ENCODE measurements at places on chromosomes 12 and 14. TPM values are rescaled to one million over a fixed set of nuclear protein-coding genes. Genes with fewer than 3 reads are reported as not detected.

SLIRP gene
- total RNA-seq = 35.9 TPM

- no peaks in the 10 kb centered on the region for H3K27me3 ChIP-seq
- no peak overlapping the region for H3K27ac ChIP-seq
- no peaks in the 10 kb centered on the region for H3K4me1 ChIP-seq
- peaks cover 3% of the 10 kb centered on the region for H3K36me3 ChIP-seq
These were observed 85.8 kb downstream of the KIAA0586 start for GRCh38 chr14:58513272-58513671.

- H3K27me3 ChIP-seq = no peaks in the 10 kb centered on the region
- H3K27ac ChIP-seq = no peak overlapping the region
- no peaks in the 10 kb centered on the region for H3K36me3 ChIP-seq
- H3K4me3 ChIP-seq = no peak overlapping the region
These were observed 378.8 kb upstream of the DCN start for GRCh38 chr12:91561301-91561957.

DNA sequence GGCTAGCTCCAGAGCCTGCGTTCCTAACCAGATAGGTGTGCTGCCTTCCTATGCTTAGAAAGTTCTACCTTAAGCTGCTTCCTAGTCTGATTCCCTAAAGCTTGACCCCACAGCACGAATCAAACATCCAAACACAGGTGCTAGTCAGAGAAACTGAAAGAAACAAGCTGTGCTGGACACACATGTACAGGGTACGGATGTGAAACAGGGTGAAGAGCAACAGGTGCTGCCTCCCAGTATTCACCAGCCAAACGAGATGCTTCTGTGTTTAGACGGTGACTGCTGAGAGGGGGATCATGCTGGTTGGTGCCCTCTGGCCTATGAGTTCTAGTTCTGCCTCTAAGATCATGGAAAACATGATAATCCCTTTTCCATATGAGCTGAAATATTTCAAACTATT, 105.3 kb downstream of the GRIP1 start:
- no peaks in the 10 kb centered on the region for H3K4me1 ChIP-seq
- no peak for DNase-seq
- no peak overlapping the region for H3K4me3 ChIP-seq
- no peaks in the 10 kb centered on the region for H3K36me3 ChIP-seq
- H3K27ac ChIP-seq = no peak overlapping the region

GRCh38 chr12:43884683-43885410, 49.0 kb downstream of the TMEM117 start:
- H3K27ac ChIP-seq = no peak overlapping the region
- H3K27me3 ChIP-seq = no peaks in the 10 kb centered on the region
- no peaks in the 10 kb centered on the region for H3K36me3 ChIP-seq
- H3K4me1 ChIP-seq = no peaks in the 10 kb centered on the region
- no peak overlapping the region for H3K4me3 ChIP-seq

- DNase-seq = no peak
- peaks cover 25% of the 10 kb centered on the region for H3K4me1 ChIP-seq
- H3K27ac ChIP-seq = no peak overlapping the region
- no peak overlapping the region for H3K4me3 ChIP-seq
- H3K27me3 ChIP-seq = no peaks in the 10 kb centered on the region
These were observed 29.0 kb upstream of the SMUG1 start for GRCh38 chr12:54217774-54218241.

COCH gene
- 0.13 TPM for total RNA-seq

DNA sequence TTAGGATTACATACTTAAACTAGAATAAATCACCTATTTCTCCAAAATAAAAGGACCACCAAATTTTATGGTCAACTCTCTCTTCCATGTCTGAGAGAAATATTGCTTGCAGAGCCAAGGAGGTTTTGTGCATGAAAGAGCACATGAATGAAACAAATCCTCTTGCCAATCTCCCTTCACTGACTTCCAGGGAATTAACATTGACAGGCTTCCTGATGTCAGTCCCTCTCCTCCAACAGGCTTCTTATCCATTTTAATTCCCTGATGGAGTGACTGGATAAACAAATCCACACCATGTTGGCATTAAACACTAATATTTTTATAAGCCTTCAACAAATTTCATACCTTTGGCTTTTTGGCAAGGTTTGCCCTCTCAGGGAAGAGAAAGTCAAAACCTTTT, 45.3 kb upstream of the CNTN1 start:
- DNase-seq = no peak
- no peak overlapping the region for H3K27ac ChIP-seq
- no peaks in the 10 kb centered on the region for H3K4me1 ChIP-seq
- no peaks in the 10 kb centered on the region for H3K36me3 ChIP-seq
- H3K27me3 ChIP-seq = no peaks in the 10 kb centered on the region

DNA sequence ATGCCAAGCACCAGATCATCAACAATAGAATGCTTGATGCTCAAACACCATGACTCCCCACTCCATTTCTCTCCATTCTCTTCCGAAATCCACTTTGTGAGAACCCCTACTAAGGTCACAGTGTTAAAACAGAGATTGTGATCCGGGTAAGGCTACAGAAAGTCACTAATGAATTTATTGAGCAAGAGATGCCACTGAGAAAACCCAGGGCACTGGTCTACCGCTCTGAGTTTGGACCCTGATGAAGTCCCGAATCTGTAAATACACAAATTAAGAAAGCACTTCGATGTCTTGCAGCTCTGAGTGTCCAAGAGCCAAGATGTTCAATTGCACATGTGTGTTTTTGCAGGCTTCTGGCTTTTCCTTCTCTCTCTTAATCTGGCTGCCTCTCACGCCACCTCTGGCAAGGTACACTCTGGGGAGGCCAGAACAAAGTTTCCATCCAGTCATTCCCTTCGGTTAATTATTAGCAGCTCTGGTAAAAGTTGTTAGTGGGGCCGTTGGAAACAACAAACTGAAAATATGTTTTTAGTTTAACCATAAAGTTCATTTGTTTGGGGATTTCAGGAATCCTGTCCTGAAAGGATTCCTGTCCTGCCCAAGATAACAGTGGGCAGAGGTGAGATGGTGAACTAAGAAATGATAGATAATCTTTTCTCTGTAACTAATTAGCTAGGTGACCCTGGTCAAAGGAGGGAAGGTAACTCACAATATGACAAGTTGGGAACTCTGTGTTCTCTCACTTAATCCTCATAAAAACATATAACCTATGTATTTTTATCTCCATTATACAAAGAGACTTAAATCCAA, 75.4 kb downstream of the BTG1 start:
- H3K27ac ChIP-seq = no peak overlapping the region
- no peaks in the 10 kb centered on the region for H3K27me3 ChIP-seq
- no peaks in the 10 kb centered on the region for H3K36me3 ChIP-seq
- no peak overlapping the region for H3K4me3 ChIP-seq

SCN8A gene
- 0.34 TPM for total RNA-seq

DNA sequence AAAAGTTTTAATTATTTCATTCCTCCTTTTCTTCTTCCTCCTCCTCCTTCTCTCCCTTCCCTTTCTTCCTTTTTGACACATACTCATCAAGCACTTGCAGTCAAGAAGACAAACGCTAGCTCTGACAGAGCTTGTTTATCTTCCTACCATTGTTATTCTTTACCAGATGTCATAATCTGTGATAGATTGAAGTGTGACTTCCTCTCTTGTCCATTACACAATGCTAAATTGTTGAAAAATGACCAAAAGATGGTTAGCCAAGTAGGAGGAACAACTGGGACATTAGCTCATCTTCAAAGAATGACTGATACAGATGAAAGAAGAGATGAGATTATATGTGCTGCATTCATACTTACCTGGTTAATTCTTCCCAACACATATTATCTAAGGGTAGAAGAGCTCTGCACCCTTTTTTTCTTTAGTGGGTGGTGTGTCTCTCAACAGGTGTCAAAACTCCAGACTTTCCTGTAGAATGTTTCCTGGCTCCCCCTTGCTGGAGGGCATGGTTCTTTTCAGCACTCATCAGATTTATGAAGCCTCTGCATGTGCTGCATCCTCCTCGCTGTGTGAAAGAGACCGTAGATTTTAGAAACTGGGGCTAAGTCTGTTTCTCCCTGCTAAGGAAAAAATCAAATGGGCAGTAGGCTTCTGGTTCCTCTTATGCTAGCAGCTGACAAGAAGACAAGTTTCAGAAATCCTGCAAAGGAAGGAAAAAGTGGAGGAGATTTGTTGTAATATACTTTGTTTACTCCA, 147.1 kb downstream of the TMX1 start:
- no peaks in the 10 kb centered on the region for H3K4me1 ChIP-seq
- H3K36me3 ChIP-seq = no peaks in the 10 kb centered on the region
- no peak for DNase-seq
- H3K27ac ChIP-seq = no peak overlapping the region

RNFT2 gene
- total RNA-seq = 7.4 TPM

GRCh38 chr14:65472189-65472588, 59.7 kb downstream of the FUT8 start:
- H3K27ac ChIP-seq = no peak overlapping the region
- H3K27me3 ChIP-seq = no peaks in the 10 kb centered on the region
- no peak for DNase-seq
- H3K36me3 ChIP-seq = no peaks in the 10 kb centered on the region
- no peak overlapping the region for H3K4me3 ChIP-seq

ENDOU gene
- not detected for total RNA-seq

DNA sequence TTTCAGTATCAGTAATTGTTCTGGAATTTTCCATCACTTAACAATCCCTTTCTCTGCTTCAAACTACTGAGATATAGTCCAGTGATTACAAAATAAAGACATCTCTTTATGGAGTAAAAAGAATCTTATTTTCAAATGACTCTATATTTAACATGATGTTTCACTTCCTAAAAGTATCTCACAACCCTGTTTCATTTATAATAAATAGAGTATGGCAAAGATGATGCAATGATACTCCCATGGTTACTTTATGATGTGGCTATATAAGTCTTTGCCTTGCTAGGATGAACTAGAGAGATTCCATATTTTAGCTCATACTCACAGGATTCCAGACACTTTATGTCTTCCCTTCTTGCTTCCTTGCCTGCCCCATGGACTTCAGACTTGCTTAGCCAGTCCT, 953.5 kb upstream of the MDGA2 start:
- DNase-seq = no peak
- no peak overlapping the region for H3K27ac ChIP-seq
- H3K36me3 ChIP-seq = no peaks in the 10 kb centered on the region

HOXC12 gene
- total RNA-seq = not detected

DNA sequence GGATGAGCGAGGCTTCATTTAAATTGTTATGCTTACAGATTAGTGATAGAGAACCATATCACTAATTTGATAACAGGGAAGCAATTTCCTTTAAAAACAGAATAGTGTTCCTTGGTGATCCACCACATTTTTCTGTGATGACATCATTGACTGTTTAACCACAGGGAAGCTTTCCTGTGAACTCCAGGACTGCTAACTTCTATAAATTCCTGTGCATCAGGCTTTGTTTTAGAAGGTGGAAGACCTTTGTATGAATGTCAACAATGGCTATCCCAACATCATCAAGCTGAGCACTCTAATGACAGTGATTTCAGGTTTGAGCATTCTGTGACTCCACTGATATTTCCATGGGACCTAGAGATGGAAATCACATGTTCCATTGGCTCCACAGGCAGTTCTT, 177.1 kb downstream of the RMST start:
- H3K27ac ChIP-seq = no peak overlapping the region
- H3K4me1 ChIP-seq = no peaks in the 10 kb centered on the region
- peaks cover 3% of the 10 kb centered on the region for H3K27me3 ChIP-seq
- no peak for DNase-seq

DNA sequence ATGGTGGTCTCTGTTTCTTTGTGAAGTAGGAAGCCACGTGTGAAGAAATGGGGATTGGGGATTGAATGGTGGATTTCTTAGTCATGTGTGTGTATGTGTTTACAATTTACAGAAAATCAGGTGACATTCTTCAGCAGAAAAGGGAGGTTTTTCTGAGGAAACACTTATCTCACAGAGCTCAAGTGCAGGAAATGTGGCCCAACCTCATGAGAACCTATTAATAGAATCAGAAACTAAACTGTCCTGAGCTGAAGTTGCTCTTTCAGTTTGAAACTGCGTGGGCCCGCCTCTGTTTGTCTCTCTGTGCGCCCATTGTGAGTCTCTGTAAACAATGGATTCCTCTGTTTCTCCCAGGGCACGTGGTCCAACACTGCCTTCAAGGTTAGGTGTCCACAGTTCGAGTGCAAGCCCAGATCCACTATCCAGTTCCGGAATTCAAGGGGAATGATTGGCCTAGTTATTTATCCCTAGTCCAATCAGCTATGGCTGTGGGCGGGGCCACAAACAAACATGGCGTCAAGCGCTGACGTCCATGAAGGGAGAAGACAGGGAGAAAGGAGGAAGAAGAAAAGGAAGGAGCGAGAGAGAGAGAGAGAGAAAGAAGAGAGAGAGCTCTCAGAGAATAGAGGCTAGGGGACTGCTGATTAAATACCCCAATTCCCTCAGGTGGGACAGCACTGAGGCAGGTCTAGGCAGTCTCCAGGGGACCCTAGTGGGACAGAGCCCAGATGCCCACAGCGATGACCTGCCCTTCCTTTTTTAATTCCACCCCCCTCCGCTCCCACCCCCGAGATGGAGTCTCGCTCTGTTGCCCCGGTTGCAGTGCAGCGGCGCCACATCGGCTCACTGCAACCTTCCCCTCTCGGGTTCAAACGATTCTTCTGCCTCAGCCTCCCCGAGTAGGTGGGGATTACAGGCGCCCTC, 31.4 kb upstream of the C12orf76 start:
- peaks cover 21% of the 10 kb centered on the region for H3K4me1 ChIP-seq
- H3K36me3 ChIP-seq = no peaks in the 10 kb centered on the region
- no peaks in the 10 kb centered on the region for H3K27me3 ChIP-seq
- H3K27ac ChIP-seq = peak overlapping the region; percentile 71

DNA sequence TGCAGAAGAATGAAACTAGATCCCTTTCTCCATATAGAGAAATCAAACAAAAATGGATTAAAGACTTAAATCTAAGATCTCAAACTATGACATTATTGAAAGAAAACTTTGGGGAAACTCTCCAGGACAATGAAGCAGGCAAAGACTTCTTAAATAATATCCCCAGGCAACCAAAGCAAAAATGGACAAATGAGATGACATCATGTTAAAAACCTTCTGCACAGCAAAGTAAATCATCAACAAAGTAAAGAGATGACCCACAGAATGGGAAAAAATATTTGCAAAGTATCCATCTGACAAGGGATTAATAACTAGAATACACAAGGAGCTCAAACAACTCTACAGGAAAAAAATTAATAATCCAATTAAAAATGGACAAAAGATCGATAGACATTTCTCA, 101.0 kb downstream of the RALGAPA1 start:
- no peak overlapping the region for H3K4me3 ChIP-seq
- no peak for DNase-seq
- no peak overlapping the region for H3K27ac ChIP-seq
- no peaks in the 10 kb centered on the region for H3K4me1 ChIP-seq
- H3K36me3 ChIP-seq = peaks cover 9% of the 10 kb centered on the region
